ENCODE measurements at places on chromosomes 6 and 20.

- no peak for DNase-seq
Observed at GRCh38 chr20:57809149-57809548, 99.3 kb upstream of the PMEPA1 start.

DNA sequence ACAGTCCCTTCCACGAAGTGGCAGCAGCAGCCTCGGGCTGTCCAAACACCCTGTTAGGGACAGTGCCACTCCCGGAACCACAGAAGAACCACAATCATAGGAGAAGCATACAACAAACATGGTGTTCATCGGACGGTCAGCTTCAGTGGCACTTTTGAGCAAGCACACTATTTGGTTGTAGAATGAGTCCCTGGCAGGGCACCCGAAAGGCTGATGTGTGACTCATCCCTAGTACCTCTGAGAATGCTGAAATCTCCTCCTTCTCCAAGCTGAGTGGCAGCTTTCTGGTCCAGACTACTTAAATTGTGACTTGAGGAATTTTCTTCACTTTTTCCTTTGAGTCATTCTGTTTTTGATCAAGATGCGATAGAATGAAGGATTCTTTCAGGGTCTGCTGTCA is 282.5 kb downstream of the ESR1 start:
- DNase-seq: no peak

GRCh38 chr6:133242637-133243585 is 1.8 kb downstream of the EYA4 start:
- DNase-seq: no peak

DNA sequence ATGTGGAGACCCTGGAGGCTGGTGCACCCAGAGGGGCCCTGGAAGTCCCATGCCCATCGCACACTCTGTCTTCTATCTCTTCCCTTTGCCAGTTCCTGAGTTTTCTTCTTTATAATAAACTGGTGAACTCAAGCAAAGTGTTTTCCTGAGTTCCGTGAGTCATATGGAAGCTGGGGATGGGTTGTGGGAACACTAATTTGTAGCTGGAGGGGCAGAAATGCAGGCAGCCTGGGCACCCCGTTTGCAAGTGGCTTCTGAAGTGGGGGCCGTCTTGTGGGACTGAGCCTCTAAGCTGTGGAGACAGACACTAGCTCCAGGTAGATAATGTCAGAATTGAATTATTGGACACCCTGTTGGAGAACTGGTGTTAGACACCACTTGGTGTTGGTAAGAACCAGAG is 3.2 kb upstream of the PPP1R3G start:
- DNase-seq: no peak

DNA sequence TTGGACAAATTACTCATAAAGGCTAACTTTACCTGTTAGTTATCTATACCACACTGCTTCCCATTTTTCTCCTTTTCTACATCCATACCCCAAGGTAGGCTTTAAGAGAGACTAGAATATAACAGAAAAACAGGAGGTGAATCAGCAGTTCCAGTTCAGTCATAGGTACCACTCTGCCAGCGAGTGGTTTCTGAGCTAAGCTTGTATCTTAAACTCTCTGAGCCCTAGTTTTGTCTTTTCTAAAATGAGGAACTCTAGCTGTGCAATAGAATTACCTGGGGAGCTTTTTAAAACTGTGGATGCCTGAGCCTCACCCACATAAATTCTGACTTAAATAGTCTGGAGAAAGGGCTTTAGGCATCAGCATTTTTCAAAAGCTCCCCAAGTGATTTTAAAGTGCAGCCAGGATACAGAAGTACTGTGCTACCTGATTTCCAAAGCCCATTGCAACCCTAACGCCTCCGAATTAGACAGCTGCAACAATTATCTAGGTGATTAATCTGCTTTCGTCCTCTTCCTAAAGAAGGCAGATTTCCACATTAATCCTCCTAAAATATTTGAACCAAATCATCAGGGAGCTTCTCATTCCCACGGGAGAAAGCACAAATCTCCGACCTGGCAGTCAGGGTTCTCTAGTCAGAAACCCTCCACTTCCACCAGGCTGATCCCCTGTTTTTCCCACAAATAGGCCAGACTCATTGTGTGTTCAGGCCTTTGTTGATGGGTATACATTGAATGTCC is 37.4 kb upstream of the RPL7L1 start:
- DNase-seq: no peak

GRCh38 chr6:82906489-82906888 is 159.2 kb downstream of the UBE3D start:
- DNase-seq: no peak

DNA sequence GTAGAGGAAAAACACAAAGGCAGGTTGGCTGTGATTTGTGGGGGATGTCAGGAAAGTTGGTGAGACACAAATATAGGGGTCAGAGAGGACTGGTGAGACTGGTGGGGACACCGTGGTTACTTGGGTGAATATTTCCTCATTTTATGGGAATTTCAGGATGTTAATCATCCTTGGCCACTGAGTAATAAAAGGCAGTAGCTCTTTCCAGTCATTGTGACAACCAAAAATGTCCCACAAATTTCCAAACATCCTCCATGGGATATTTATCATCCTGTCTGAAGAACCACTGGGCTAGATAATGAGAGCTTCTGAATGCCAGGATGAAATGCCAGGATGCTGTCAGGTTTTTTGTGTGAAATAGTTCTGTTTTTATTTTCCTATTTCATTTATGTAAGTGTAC is 374.1 kb downstream of the CD109 start:
- no peak for DNase-seq

DNA sequence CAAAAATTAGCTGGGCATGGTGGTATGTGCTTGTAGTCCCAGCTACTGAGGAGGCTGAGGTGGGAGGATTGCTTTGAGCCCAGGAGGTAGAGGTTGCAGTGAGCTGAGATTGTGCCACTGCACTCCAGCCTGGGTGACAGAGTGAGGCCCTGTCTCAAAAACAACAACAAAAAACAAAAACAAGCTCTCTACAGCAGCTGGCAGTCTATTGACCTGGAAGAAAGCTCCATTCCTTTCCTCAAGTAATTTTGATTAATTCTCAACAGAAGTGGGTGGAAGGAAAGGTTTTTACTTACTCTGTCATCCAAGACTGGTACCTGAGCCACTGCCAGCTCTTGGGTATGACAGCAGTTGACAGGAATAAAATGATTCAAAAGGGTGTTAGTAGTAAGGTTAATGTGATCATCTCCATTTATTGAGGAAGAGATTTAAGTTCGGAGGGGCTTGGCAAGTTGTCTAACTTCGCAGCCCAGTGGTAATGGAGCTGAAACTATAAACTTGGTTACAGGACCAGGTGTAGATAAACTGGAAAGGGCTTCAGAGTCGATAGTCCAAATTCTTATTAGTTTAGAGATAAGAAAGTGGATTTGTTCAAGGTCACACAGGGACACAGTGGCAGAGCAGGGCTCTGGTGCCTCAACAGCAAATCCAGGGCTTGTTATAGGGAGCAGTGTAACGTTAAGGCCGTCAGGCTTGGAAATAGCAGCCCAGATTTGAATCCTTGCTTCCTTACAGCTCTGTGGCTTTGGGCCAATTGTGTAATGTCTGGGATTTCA is 14.8 kb downstream of the SRSF3 start:
- DNase-seq: no peak

DNA sequence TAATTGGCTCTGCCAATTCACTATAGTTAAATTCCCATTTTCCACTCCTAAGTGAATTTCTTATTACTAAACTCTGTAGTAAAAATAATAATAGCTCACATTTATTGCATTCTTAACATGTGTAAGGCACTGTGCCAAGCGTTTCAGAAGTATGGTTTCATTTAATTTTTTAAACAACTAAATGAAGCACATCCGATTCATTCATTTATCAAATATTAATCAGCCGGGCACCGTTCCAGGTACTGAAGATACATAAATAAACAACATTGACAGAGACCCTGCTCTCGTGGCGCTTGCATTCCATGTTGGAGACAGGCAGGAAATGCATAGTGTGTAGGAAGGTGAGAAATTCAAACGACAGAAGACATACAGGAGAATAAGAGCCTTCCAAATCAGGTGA is 423.2 kb upstream of the JARID2 start:
- no peak for DNase-seq

DNA sequence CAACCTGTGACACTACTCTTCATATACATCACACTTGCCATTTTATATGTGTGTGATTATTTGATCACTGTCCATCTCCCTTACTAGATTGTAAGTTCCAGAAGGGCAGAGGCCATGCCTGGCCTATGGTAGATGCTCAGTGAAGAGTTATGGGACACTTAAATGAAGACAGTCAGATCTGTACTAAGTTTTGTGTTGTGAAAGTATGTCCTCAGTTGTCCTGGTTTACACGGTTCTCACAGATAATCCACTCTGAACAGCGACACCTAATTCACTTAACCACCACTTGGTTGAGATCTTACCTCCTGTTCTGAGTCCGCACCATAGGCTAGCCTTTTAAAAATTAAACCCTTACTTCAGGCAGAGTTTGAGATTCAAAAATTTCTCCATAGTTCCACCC is 434.1 kb upstream of the SOX4 start:
- DNase-seq: no peak

DNA sequence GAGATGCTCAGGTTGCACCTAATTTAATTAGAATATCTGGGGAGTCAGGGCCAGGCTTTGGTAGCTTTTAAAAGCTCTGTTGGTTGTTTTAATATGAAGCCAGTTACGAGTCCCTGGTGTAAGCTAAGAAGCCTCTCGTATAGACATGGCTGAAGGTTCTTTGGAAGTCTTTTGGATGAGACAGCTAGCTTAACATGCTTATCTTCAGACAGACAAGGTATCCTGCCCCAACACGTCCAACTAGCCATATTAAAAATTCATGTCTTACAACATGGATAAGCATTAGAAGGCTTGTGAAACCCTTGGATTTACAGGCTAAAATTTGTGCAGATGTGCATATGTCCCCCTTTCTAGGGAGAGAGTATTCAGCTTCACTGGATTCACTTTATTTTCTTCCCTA is 105.7 kb upstream of the KCNK16 start:
- DNase-seq: no peak

GRCh38 chr20:44790638-44791393 is 19.5 kb downstream of the RIMS4 start:
- DNase-seq: no peak

DNA sequence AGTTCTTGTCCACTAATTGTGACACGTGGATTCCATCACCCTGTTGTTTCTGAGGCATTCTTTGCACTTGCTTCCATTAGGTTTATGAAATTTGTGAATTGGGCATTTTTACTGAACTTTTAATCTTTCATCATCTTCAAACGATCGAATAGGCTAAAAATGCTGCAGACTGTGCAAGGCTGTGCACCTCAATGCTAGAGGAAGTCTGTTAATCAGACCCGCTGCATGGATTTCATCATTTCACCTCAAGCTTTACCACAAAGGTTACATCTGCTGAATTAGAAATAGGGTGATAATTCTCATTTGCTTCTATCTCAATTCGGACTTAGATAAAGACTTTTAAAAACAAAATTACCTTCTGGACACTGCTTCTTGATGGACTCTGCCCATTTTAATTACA is 27.8 kb upstream of the F13A1 start:
- DNase-seq: peak; percentile 95

- no peak for DNase-seq
Observed at GRCh38 chr6:56649782-56650181, 7.1 kb upstream of the DST start.

DNA sequence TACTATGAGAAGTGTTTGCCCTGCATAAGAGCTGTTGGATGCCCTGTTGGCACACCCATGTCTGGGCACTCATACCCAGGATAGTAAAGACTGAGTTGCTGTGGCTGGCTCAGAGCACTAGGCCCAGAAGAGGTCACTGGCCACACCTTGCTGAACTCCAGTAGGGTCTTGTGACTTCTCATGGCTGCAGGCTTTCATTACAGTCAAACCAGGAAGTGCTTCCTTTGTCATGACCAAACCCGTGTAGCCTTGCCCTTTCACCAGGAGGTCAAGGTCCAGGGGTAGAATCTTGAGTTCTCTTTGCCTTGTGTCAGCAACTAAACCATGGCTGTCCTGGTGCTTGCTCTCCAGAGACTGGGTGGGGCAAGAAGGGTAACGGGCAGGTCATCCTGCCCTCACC is 49.5 kb downstream of the CD164 start:
- no peak for DNase-seq

- no peak for DNase-seq
Observed at GRCh38 chr6:106192824-106193223, 106.7 kb downstream of the PRDM1 start.

DNA sequence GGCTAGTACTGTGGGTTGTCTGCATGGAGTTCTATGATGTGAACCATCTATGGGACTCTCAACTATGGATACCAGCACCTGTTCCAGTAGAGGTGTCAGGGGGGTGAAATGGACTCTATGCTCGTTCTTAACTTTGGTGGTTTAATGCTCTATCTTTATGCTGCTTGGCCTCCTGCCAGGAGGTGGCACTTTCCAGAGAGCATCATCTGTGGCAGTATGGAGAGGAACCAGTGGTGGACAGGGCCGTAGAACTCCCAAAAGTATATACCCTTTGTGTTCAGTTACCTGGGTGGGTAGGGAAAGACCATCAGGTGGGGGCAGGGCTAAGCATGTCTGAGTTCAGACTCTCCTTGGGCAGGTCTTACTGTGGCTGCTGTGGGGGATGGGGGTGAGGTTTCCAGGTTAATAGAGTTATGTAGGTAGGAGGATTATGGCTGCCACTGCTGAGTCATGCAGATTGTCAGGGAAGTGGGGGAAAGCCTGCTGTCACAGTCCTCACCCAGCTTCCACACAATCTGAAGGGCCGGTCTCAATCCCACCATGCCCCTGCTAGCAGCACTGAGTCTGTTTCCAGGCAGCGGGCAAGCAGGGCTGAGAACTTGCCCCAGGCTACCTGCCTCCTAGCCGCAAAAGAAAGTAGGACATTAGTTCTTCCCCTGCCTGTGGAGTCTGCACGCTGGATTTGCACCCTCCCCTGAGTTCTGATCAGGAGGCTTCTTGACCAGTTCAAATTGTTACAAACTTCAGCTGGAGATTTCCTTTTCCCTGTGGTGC is 284.0 kb downstream of the KCNQ5 start:
- no peak for DNase-seq

GRCh38 chr6:106530026-106530425 is 99.3 kb downstream of the RTN4IP1 start:
- DNase-seq: no peak

Measured in AML-193 (cell line).